T-helper 17 cell (primary cell): ENCODE measurements at places on chromosomes 1 and 21. TPM values are rescaled to one million over a fixed set of nuclear protein-coding genes. Genes with fewer than 3 reads are reported as not detected.

- H3K27ac ChIP-seq: no peak overlapping the region
- no peak overlapping the region for H3K4me3 ChIP-seq
- peaks cover 31% of the 10 kb centered on the region for H3K27me3 ChIP-seq
- no peak for DNase-seq
- H3K36me3 ChIP-seq: no peaks in the 10 kb centered on the region
These were observed 5.6 kb upstream of the RGS4 start for GRCh38 chr1:163063610-163064009.

DNA sequence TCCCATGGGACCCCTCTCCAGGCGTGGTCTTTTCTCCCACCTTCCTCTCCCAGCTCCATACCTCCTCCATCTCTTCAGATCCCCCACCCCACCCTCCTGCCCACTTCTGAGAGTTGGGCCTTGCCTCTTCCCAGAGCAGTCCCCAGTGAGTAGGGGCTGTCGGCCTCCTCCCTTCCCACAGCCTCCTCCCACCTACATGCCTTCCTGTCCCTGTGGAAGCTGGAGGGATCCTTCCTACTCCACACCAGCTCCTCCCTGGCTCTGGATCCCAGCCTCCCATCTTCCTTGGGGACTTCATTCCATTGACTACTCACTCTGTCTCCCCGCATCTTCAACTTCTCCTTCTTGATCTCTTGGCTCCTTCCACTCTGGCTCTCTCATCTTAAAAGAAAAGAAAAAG lies 24.9 kb downstream of the KCNQ4 start:
- H3K27ac ChIP-seq: peak overlapping the region; percentile 87
- H3K36me3 ChIP-seq: no peaks in the 10 kb centered on the region
- no peak overlapping the region for H3K4me3 ChIP-seq
- DNase-seq: no peak
- H3K4me1 ChIP-seq: peaks cover 17% of the 10 kb centered on the region

DNA sequence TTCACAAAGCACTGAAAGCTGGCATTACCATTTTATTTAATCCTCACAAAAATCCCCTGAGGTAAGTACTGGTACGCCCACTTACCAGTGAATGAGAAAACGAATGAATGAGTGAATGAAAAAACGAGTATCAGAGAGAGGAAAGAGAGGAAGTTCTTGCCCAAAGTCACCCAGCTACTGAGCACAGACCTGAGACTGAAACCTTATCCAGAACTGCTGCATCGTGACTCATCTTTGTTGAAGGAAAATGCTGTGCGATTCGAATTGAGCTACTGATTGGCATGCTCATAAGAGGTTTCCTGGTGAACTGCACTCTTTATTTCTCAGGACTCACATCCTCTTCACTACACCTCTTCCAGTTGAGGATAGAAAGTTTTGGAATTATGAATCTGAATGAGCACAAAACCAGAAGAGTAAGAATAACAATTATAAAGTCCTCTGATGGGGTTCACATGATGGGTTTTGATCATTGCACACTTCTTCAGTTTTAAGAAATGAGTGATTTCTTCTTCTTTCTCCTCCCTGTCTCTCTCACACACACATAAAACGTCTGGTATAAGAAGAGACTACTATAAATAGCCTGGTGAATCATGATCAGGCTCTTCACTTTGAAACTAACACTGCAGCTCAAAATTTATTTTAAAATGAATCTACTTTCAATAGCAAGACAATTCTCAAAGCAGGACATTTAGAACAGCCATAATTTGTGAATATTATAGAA lies 32.1 kb downstream of the IL12RB2 start:
- H3K4me3 ChIP-seq: no peak overlapping the region
- peaks cover 44% of the 10 kb centered on the region for H3K4me1 ChIP-seq

DNA sequence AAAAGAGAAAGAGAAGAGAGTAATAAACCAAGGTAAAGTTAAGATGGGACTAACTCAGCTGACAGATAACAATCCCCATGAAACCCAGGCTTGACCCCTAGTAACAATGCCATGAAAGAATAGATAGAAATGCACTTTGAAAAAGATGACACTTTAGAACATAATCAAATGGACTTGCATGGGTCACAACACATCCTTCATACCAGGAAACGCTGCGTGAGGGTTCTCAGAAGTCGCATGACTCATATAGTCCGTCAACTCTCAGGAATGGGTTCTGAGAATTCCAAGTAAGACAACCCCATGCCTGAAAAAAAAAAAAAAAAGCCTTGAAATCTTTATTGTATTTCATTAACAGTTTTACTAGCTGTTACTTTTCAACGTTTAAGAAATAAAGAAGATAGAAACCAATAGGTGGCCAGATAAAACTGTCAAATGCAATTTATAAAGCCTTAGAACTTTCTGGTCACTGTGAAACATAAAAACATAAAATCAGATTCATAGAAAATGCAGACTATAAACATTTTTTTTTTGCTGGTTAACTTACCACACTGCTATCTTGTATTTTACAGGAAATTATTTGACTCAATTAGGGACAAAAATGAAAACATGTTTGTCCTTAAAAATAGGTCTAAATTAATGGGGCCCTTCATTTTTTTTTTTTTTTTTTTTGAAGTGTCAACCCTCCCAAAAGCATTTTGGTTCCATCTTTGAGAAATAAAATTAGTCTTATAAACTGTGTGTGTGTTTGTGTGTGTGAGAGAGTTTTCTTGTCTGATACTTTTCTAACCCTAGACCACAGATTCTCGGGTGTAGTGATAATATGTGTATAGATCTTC lies 202.1 kb downstream of the NCAM2 start:
- H3K4me3 ChIP-seq: peak overlapping the region; percentile 4
- no peaks in the 10 kb centered on the region for H3K36me3 ChIP-seq
- H3K4me1 ChIP-seq: peaks cover 6% of the 10 kb centered on the region
- H3K27me3 ChIP-seq: no peaks in the 10 kb centered on the region
- no peak for DNase-seq

- peaks cover 2% of the 10 kb centered on the region for H3K4me1 ChIP-seq
- H3K27ac ChIP-seq: no peak overlapping the region
- DNase-seq: no peak
- H3K27me3 ChIP-seq: no peaks in the 10 kb centered on the region
- H3K36me3 ChIP-seq: peaks cover 20% of the 10 kb centered on the region
These were observed 57.9 kb downstream of the SLC25A24 start for GRCh38 chr1:108142258-108142657.

- H3K36me3 ChIP-seq: peaks cover 3% of the 10 kb centered on the region
- no peak for DNase-seq
- H3K4me1 ChIP-seq: peaks cover 69% of the 10 kb centered on the region
- H3K27me3 ChIP-seq: no peaks in the 10 kb centered on the region
- H3K27ac ChIP-seq: peak overlapping the region; percentile 88
These were observed 41.8 kb downstream of the RUNX1 start for GRCh38 chr21:35007348-35007747.

GRCh38 chr1:231866392-231867331 lies 240.1 kb downstream of the DISC1 start:
- peaks cover 28% of the 10 kb centered on the region for H3K4me1 ChIP-seq
- DNase-seq: peak; percentile 24
- H3K27me3 ChIP-seq: no peaks in the 10 kb centered on the region
- H3K4me3 ChIP-seq: peak overlapping the region; percentile 50
- H3K27ac ChIP-seq: peak overlapping the region; percentile 43
- H3K36me3 ChIP-seq: peaks cover 4% of the 10 kb centered on the region

DNA sequence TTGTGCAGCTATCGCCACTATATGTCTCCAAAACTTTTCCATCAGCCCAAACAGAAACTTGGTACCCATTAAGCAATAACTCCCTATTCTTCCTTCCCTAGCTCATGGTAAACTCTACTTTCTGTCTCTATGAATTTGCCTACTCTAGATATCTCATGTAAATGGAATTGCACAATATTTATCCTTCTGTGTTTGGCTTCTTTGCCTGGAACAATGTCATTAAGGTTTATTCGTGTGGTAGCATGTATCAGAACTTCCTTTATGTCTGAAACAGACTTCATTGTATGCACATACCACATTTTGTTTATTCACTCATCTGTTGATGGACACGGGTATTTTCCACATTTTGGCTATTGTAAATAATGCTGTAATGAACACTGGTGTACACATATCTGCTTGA lies 40.7 kb upstream of the CD34 start:
- DNase-seq: no peak
- H3K27me3 ChIP-seq: peaks cover 34% of the 10 kb centered on the region
- no peaks in the 10 kb centered on the region for H3K4me1 ChIP-seq
- H3K36me3 ChIP-seq: peaks cover under 1% of the 10 kb centered on the region
- H3K27ac ChIP-seq: no peak overlapping the region

GRCh38 chr1:228941666-228942065 lies 206.4 kb downstream of the RHOU start:
- H3K27me3 ChIP-seq: peaks cover 6% of the 10 kb centered on the region
- no peak for DNase-seq
- H3K4me3 ChIP-seq: no peak overlapping the region
- H3K4me1 ChIP-seq: peaks cover 8% of the 10 kb centered on the region
- no peak overlapping the region for H3K27ac ChIP-seq

- peak overlapping the region; percentile 7 for H3K4me3 ChIP-seq
- no peaks in the 10 kb centered on the region for H3K27me3 ChIP-seq
- DNase-seq: peak; percentile 24
- peak overlapping the region; percentile 43 for H3K27ac ChIP-seq
- H3K36me3 ChIP-seq: peaks cover 3% of the 10 kb centered on the region
These were observed 33.3 kb downstream of the RCC2 start for GRCh38 chr1:17405898-17406759.

GRCh38 chr1:62467092-62467491 lies 30.2 kb downstream of the USP1 start:
- no peaks in the 10 kb centered on the region for H3K27me3 ChIP-seq
- no peaks in the 10 kb centered on the region for H3K4me1 ChIP-seq
- no peak overlapping the region for H3K27ac ChIP-seq
- peaks cover 8% of the 10 kb centered on the region for H3K36me3 ChIP-seq
- DNase-seq: no peak

DNA sequence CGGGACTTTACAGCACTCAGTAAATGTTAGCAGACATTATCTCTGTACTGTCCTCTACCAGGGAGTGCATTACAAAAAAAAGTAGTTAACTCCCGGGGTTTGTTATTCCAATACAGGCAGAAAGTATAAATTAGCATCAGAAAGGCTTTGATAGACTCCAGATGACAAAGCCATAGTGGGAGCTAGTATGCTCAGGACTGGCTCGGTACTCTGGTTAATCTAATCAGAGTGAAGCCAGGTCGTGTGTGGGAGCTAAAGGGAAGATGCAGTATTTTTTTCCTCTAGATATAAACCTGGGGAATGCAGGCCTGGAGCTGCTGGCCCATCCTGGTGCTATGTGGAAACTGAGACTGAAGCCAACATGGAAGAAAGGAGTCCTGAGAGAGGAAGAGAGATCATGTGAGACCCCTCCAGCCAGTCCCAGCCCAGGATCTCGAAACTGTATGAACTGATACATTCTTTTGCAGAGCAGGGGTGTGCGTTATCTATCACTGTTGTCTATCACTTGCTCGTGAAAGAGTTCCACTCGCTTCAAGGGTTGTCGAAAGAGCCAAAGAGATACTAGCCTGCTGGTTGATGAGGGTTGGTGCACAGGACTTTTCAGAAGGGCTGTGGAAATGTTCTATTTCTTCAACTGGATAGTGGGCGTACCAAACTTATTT lies 125.8 kb downstream of the PLPP3 start:
- peaks cover 3% of the 10 kb centered on the region for H3K36me3 ChIP-seq
- no peaks in the 10 kb centered on the region for H3K4me1 ChIP-seq
- H3K27ac ChIP-seq: no peak overlapping the region
- peaks cover 19% of the 10 kb centered on the region for H3K27me3 ChIP-seq
- H3K4me3 ChIP-seq: no peak overlapping the region
- DNase-seq: no peak

- no peak overlapping the region for H3K4me3 ChIP-seq
- H3K4me1 ChIP-seq: peaks cover 5% of the 10 kb centered on the region
- no peaks in the 10 kb centered on the region for H3K36me3 ChIP-seq
- H3K27me3 ChIP-seq: peaks cover 6% of the 10 kb centered on the region
These were observed 195.3 kb downstream of the ZBTB18 start for GRCh38 chr1:244246334-244246733.

GRCh38 chr1:1431845-1432273 lies 3.6 kb upstream of the VWA1 start:
- H3K4me1 ChIP-seq: peaks cover 7% of the 10 kb centered on the region
- no peak for DNase-seq
- H3K27me3 ChIP-seq: peaks cover 25% of the 10 kb centered on the region
- no peak overlapping the region for H3K27ac ChIP-seq
- no peak overlapping the region for H3K4me3 ChIP-seq

GRCh38 chr21:17269760-17270159 lies 243.1 kb upstream of the CXADR start:
- H3K27me3 ChIP-seq: no peaks in the 10 kb centered on the region
- no peak overlapping the region for H3K4me3 ChIP-seq
- DNase-seq: no peak
- H3K27ac ChIP-seq: no peak overlapping the region
- no peaks in the 10 kb centered on the region for H3K4me1 ChIP-seq

- H3K36me3 ChIP-seq: peaks cover 3% of the 10 kb centered on the region
- H3K27me3 ChIP-seq: peaks cover 33% of the 10 kb centered on the region
- DNase-seq: no peak
- H3K4me1 ChIP-seq: peaks cover 6% of the 10 kb centered on the region
- no peak overlapping the region for H3K27ac ChIP-seq
- H3K4me3 ChIP-seq: no peak overlapping the region
These were observed 2.1 kb upstream of the EDN2 start for GRCh38 chr1:41486371-41487125.

DNA sequence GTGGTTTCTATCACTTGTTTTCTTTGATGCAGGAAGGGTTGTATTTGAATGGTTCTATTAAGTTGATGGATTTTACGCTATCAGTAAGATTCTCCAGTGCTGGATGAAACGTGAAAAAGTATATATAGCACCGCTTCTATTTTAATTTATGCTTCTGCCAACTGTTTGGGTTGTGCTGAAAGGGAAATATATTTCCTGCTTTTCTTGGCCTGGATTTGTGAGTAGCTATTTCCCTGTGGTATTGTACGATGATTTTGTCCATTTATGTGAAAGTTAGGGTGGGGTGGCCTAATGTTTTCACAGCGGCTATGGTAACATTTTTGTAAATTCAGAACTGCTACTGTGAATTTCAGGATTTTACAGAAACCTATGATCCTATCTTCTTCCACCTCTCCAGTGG lies 322 bp downstream of the C1orf162 start:
- peaks cover 36% of the 10 kb centered on the region for H3K4me1 ChIP-seq
- H3K36me3 ChIP-seq: peaks cover 6% of the 10 kb centered on the region
- no peak overlapping the region for H3K27ac ChIP-seq
- peak overlapping the region; percentile 88 for H3K4me3 ChIP-seq

DMBX1 gene
- total RNA-seq: not detected

AGMAT gene
- 5.7 TPM for total RNA-seq

HSD3B1 gene
- not detected for total RNA-seq

PRR9 gene
- total RNA-seq: not detected

RGS16 gene
- 23.5 TPM for total RNA-seq

RHCE gene
- not detected for total RNA-seq

LIN28A gene
- not detected for total RNA-seq

ERICH3 gene
- not detected for total RNA-seq

OLFML2B gene
- not detected for total RNA-seq

PTGFRN gene
- total RNA-seq: 0.94 TPM

SPRR2G gene
- not detected for total RNA-seq

SPRR3 gene
- not detected for total RNA-seq

S100A5 gene
- total RNA-seq: not detected
